ENCODE measurements at places on chromosomes 2 and 18.

DNA sequence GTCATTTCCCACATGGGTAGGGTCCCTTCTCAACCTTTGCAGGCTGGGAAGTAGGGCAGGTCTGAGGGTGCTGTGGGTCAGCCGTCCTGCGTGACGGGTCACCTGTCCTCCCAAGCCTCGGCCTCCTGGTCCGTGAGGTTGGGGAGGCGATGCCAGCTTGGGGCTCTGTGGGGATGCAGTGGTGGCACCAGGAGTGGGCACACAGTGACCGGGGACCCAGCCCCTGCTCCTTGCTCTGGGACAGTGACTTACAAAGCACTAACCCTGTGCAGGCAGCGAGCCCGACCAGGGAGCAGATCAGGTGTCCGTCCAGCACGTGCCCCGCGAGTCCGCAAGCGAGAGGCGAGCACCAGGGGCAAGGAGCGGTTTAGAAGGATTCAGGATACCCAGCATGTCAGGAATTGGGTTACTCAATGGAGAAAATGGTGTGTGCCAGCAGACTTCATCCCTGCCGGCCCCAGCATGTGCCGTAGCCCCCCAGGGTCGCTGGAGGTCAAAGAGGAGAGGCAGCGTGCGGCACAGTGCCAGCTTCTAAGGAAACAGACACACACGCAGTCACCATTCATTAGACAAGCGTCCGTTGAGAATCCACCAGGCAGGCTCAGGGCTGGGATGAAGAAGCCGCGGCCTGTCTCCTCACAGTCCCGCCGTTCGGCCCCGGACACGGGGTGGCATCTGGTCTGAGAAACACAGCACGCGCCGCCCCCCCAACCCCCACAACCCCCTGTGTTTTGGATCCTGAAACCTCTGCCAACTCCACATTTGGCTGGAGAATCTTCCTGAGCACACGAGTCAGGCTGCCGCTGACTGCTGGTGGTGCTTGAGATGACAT, 11.7 kb downstream of the COLEC11 start:
- no peak for DNase-seq

- DNase-seq: no peak
Observed at GRCh38 chr2:149656996-149657395, 69.4 kb upstream of the MMADHC start.

DNA sequence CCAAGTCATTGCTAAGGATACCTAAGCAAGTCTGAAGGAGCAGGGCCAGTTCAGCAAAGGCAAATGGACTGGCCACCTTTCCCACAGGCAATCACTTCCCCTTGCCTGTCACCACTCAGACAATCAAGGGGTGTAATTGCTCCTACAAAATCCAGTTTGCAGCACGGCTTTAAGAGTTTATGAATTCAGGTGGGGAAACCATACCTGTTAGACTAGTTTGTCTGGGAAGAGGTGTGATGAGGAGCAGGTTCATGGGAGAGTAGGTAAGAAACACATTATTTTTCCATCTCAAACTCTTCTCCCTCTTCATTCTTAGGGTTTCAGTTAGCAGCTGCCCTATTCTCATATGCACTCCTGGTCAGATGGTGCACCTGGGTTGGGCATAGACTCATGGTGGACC, 102.5 kb downstream of the EVA1A start:
- DNase-seq: no peak

DNA sequence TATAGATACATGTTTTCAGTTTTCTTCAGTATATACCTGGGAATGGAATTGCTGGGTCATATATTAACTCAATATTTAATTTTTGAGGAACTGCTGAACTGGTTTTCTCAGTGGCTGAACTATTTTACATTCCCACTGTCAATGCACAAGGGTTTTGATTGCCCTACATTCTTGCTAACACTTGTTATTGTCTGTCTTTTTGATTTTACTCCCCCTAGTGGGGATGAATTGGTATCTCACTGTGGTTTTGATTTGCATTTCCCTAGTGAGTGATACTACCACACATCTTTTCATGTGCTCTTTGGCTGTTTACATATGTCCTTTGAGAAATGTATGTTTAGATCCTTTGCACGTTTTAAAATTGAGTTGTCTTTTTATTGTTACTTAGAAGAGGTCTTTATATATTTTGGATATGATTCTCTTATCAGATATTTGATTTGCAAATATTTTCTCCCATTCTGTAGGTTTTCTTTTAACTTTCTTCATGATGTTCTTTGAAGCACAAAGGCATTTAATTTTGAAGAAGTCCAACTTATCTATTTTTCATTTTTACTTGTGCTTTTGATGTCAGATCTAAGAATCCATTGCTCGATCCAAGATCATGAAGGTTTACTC, 36.2 kb downstream of the ASB1 start:
- no peak for DNase-seq

GRCh38 chr18:63107931-63108330, 211.6 kb downstream of the BCL2 start:
- DNase-seq: no peak

- no peak for DNase-seq
Observed at GRCh38 chr18:8750954-8751415, 45.6 kb downstream of the MTCL1 start.

DNA sequence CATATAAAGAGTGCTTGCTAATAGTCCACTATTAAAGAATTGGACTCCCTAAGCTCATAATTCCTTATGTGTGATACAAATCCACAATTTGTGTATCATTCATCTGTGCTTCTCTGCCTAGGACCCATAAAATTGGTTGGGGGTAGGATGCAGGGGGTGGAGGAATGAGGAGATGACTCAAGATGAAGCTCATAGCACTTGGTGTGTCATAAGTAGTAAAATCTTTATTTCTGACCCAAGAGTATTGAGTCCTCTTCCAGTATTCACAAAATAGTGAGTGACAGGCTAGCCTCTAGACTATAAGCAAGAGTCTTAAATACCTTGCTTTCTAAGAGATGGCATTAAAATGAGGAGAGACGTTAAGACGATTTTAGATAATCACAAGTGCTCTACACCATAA, 390.9 kb upstream of the CDH19 start:
- no peak for DNase-seq

- no peak for DNase-seq
Observed at GRCh38 chr2:49943944-49944778, 789.8 kb upstream of the FSHR start.

DNA sequence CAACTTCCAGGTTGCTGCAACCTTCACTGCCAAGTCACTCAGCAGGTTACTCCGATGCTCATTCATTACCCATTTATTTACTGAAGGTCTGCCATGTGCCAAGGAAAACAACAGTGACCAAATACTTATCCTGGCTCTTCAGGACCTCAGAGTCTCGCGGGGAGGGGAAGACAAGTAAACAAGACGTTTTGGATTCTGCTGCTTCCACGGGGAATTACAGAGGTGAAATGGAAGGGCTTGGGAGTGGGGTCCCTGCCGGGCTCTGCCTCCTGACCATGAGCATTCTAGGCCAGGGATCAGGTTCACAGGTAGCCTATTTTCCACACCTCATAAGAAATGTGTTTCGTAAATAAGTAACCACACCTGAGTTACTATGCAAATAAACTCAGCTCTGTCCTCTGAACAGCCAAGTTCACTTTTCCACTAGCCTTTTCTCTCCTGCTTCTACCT, 68.1 kb downstream of the CLHC1 start:
- DNase-seq: no peak

DNA sequence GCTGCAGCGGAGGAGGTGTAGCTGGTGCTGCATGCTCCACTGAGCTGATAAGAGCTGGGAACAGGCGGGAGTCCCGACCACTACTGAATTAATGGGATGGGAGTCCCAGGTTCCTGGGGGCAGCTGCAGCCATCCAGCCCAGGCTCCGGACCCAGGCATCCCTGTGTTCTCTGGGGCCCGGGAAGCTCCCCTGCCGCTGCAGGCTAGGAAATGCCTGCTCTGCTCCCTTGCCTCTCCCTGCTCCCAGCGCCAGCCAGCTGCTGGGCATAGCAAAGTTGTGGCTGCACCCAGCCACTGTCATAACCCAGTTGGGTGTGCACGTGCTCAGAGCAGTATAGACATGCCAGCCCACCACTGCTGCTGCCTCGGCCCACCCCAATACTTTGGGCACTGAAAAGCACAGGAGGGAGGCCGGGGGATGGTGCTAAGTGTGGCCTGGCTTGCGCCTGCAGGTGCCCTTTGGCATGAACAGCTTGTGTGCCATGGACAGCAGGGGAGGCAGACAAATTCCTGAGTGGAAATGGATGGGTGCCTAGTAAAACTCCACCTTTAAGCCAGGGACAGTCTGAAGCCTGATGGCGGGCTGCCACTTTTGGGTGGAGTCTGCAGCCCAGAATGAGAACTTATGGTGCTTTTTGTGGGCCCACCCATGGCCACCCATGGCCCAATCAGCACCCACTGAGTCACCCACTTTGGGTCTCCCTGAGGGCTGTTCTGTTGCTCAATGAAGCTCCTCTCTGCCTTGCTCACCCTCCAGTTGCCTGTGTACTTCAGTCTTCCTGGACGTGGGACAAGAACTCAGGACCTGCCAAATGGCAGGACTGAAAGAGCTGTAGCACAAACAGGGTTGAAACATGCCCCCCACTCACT, 219.3 kb upstream of the TMEFF2 start:
- DNase-seq: no peak

- no peak for DNase-seq
Observed at GRCh38 chr2:150228936-150229335, 258.5 kb downstream of the RND3 start.

DNA sequence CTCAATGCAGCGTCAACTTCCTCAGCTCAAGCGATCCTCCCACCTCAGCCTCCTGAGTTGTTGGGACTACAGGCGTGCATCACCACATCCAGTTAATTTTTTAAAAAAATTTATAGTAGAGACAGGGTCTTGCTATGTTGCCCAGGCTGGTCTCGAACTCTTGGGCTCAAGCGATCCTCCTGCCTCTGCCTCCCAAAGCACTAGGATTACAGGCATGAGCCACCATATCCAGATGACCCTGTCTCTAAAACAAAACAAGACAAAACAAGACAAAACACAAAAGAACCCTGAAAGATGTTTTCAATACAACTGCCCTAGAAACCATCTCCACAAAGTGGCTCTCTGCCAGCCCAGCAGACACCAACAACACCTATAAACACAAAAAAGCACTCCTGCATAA, 31.4 kb downstream of the ANKRD29 start:
- no peak for DNase-seq

DNA sequence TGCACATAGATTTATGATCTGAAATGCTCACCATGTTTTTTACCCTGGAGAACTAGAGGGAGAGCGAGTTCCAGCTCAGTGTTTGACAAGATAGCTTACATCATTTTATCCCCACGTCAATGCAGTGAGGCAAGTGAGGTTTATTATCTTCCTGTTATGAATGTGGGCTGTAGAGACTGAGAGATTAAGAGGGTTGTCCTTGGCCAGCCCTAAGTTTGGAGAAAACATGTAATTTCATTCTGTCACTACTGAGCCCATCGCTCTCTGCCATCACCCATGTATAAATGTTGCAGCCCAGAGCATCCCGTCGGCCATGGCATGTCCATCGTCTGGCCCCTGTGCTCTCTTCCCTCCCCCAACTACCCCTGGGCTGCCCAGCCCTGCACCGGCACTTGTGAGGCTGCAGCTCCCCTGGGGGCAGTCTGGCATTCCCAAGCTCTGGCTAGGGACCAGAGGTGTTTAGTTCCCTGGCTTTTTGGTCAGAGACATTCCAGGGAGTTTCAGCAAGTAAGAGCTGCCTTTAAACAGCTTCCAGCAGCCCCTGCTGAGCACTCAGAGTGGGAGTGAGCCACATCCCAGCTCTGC, 136.7 kb downstream of the ANTXR1 start:
- DNase-seq: no peak

- DNase-seq: no peak
Observed at GRCh38 chr18:78624646-78625279, 354.9 kb upstream of the SALL3 start.

DNA sequence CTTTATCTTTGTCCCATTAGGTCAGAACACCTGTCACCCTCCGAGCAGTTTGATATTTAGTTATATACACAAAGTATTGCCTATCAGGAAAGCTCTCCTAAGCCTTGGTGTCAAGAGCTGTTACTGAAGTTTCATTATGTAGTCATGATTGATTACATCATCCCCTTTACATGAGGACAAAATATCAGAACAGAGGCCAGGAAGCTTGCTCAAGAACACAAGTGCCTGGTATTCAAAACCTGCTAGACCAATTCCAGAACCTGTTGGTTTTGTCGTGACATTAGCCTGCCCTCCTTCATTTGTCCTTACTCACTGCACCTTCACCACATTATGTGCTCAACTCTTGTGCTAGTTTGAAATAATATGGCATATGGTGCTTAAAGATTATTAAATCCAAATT, 377.1 kb downstream of the CDH19 start:
- DNase-seq: no peak

GRCh38 chr2:70916291-70916690, 19.4 kb upstream of the ATP6V1B1 start:
- DNase-seq: no peak

Measured in CD4-positive, alpha-beta T cell treated with Interleukin-6 for 4 hours (primary cell).